ENCODE measurements at places on chromosomes 16 and 17. TPM values are rescaled to one million over a fixed set of nuclear protein-coding genes. Genes with fewer than 3 reads are reported as not detected.
A peak's percentile ranks its signal among the peaks of the same experiment; 100 is the strongest.

HYDIN gene
- total RNA-seq, result 46.4 TPM

OR1A1 gene
- total RNA-seq, result 0.11 TPM

CHAD gene
- 1.5 TPM for total RNA-seq

SCARF1 gene
- total RNA-seq, result 8.0 TPM

CDK3 gene
- 6.6 TPM for total RNA-seq

DNA sequence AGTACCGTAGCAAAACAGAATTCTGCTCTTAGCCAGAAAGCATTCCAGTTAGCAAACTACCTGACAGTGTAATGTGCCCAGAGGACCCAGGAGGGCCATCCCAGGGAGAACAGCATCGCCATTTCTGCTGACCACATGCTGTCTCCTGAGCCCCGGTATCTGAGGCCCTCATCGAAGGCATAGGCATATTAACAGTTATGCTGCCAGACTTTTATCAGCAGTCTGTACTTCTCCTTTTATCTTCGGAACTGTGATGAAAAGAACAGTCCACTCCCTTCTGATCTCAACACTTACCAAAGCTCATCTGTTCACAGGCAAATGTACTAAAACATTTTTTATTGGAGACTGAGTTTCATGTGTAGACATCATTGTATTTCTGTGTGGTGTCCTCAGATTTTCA is 236.4 kb downstream of the PRKCA start:
- DNase-seq, result no peak

DNA sequence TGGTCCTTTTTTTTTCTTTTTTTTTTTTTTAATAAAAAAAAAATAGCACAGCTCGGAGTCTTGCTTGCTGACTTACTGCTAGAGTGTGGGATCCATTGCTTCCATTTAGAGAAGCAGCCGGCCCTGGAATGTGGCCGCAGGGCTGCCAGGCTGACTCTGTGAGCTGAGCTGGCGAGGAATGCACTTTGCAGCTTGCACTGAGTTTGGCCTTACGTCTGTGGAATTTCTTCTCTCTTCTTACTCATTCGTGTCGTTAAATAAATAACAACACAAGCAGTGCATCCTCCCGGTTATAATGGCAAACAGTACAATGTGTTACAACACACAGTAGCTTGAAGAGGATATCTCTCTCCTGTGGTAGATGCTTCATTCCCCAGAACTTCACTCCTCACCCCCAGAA is 69.2 kb downstream of the PRKCB start:
- peak; percentile 41 for DNase-seq

DNA sequence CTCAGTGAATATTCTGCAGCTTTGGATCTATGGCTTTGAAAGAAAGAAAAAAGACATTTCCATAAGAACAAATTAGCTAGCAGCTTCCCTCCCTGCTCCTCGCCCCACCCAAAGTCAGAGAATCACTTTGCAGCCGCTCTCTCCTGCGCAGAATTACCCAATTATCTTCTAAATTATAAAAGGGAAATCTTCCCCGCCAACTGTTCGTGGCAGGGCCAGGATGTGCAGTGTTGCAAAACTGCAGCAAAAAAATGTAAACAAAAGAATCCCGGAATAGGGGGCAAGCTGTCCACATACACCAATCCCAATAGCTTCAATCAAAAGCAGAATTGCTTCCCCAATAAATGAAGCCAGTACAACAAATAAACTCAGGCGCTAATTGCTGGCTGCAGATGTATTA is 510.6 kb downstream of the RBFOX1 start:
- DNase-seq, result no peak

DNA sequence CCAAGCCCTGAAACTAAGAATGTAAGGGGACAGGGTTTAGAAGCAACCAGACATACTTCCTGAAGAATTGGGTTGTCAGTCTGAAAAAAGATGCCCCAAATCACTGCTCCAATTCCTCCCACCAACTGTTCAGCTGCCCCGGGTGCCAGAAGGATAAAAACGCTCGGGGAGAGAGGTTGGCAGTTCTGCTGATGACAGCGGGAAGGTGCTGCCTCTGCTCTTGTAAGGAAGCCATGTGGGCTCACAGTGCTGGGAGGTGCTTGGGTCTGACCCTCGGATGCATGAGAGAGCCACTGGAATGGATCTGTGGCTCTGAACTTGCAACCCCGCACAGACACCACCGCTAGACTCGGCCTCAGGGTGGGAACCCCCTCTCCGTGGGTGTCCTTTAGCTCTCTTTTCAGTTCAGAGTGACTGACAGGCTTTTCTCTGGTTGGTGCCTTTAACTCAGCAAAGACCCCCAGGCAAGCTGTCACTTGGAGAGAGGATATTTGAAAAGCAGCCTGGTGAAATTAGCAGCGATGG is 364.8 kb upstream of the RBFOX1 start:
- DNase-seq, result no peak

DNA sequence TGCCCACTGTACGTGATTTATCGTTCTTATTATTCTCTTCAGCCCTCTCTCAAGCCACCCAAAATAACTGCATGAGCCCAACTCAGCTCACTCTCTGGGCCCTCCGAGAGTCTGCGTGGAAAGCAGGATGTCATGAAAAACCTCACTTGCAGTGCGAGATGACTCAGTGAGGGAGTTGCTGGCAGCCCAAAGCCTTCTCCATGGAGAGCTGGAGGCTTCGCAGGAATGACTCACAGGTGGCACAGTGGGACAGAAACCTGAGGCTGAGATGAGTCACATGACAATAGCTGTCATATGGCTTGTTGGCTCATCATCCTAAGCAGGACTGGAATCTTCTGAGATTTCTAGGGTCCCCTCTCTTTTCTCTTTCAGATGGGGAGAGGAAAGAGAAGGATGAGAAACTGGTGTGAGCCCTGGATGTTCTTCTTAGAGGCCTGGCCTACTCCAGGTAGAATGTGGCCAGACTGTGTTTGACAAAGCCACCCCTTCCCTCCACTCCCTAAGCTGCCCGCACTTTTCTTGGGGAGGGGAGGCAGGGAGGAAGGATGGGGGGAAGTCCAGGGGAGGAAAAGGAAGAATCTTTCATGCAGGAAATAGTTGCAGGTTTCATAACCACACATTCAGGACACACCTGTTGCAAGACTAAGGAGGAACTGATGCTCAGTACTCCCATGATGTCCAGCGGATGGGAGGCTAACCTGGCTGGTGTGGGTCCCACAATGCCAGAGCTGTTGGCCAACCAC is 160.6 kb upstream of the RPL38 start:
- peak; percentile 53 for DNase-seq

DNA sequence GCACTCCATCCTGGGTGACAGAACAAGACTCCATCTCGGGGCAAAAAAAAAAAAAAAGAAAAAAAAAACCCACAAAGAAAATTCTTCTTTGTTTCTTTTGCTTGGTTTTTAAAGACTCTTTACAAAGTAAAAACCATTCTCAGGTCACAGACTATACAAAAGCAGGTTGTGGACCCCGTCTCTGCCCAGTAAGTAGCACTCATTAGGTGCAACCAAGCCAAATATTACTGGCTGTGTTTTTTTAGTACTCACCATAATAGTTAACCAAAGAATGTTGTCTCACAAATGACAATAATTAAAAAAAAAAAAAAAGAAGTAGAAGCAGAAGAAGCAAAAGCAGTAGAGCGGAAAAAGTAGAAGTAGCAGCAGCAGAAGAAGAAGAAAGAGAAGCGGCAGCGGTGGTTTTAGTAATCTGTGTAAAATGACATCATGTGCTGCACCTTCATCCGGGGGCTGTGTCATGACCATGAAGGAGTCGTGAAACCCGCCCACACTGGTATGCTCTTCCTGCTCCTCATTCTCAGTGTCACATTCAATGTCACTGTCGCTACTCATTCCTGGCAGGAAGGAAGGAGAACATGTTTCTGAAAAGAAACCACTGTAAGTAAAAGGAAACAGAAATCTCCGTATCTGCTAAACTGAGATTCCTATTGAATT is 105.4 kb downstream of the TRIM37 start:
- no peak for DNase-seq

DNA sequence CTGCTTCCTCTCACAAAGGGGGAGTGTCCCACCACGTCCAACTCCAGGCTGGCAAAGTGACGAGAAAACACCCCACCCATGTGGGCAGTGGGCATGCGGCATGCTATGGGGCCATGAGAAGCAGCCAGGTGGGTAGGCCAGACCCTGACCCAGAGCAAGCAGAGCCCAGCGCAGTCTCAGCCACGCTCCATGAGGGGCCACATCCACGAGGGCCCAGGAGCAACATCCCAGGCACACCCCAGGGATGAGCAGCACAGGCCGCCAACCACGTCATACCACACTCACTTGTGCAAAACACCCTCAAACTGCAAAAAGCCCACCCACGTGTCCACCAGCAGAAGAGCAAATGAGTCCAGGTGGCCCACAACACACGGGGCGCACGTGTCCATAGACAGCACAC is 117.0 kb downstream of the ZNF778 start:
- DNase-seq, result no peak

GRCh38 chr17:47882247-47882646 is 13.8 kb upstream of the SP2 start:
- DNase-seq, result no peak

- DNase-seq, result no peak
Observed at GRCh38 chr16:5505091-5505887, 407.7 kb upstream of the EEF2KMT start.

GRCh38 chr16:69709456-69710084 is 16.8 kb downstream of the NQO1 start:
- no peak for DNase-seq

DNA sequence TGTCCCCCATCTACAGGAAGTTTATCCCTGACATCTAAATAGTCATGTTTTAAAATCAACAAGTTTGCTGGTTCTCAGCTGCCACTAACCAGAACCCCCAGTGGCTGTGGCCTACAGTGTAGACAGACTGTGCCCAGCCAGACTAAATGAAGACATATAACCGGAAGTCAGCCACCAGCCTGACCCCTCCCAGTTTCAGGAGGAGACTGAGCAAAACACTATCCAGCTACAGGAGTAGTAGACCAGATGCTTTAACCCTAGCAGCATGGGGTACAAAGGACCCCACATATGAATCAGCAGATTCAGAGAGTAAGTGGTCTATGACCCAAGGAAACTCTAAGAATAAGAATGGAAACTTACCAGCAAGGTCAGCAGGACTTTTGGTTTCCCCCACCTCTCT is 83.4 kb downstream of the HIC1 start:
- DNase-seq, result no peak

GRCh38 chr17:42117397-42118125 is 3.6 kb downstream of the KAT2A start:
- DNase-seq, result no peak

GRCh38 chr17:48719642-48720265 is 2.6 kb downstream of the PRAC1 start:
- DNase-seq, result no peak

DNA sequence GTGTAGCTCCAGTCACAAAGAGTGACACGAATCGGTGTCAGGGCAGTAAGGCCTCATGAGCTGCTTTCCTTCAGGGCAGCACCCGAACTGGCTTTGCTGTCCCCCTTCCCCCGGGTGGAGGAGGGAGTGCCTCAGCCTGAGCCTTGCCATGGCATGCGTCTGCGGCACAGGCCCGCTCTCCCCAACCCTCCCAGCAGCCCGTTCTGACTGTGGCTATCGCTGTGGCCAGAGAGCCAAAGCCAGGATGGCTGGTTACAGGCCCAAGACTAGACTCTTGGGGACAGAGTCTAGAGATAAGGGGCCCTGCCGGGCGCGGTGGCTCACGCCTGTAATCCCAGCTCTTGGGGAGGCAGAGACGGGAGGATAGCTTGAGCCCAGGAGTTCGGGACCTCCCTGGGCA is 25.9 kb downstream of the CLUH start:
- no peak for DNase-seq

DNA sequence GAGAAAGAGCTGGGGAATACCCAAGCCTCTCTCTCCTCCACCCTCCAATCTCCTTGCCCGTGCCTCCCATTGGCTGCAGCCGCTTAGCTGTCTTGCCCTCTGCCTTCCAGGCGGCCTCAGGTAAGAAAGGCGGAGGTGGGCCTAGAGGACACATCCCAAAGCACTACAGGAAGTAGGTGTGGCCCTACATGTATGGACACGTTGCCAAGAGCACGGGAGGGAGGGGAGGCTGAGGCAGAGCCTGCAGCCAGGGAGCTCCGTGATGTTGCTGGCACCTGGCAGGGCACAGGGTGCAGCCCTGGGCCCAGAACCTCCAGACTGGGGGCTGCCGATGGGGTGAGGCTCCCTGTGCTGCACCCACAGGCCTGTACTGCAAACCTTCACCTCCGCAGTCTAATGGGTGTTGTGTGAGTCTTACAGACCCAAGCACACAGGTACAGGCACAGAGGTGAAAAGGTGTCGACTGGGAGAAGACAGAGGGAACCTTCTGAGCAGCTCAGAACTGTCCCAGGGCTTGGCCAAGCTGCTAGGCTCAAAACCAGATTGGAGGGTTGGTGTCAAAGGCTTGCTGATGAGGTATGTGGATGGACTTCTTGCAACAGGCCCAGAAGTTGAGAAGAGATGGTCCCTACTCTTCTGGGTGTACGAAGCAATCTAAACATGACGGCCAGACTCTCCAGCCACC is 23.5 kb upstream of the FOXK2 start:
- no peak for DNase-seq

DNA sequence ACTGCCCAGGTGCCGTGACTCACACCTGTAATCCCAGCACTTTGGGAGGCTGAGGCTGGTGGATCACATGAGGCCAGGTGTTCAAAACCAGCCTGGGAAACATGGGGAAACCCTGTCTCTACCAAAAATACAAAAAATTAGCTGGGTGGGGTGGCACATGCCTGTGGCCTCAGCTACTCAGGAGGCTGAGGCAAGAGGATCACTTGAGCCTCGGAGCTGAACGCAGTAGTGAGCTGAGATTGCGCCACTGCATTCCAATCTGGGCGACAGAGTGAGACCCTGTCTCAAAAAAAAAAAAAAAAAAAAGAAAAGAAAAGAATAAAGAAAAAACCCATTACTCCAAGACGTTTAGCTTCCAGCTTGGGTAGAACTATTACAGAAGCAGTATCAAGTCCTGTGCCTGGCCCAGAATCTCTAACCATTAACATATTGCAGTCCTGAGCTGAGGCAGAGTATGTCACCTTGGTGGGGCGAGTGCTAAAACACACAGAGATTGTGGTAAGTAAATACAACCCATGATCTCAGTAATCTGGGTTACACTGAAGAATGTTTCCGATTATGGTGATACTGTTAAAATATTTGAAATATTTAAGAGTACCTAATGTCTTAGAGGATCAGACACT is 23.2 kb upstream of the CFAP20 start:
- no peak for DNase-seq

- no peak for DNase-seq
Observed at GRCh38 chr16:87457709-87458423, 35.0 kb downstream of the ZCCHC14 start.

- no peak for DNase-seq
Observed at GRCh38 chr17:55852734-55853133, 101.9 kb downstream of the PCTP start.

DNA sequence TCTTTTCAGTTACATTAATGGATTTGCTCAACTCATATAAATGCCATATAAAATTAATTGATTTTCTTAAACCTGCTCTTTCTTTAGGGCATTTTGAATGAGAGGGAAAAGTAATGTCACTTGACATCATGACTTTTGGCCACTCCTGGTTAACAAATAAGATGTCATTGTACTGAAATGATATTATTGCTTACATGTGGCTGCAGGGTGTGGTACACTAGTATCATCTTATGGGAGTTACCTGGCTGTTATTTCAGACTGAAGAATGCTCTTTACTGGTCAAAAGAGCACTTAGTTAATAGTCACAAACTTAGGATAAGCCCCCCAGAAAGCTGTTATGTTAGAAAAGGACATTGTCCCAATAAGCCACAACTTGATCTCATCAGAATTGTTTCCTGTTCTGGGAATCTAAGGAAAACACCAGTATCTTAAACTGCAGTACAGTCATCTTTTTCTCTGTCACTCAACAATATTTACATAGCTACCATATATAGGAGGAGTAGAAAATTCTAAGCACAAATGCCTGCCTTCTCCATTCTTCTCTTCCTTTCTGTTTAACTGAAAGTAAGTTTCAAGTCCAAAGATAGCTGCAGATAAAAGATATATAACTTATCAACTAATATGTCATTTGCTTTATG is 53.9 kb upstream of the MRC2 start:
- DNase-seq, result no peak

All from dorsolateral prefrontal cortex (tissue), 122 donors.